ENCODE measurements at places on chromosomes 2 and 18. TPM values are rescaled to one million over a fixed set of nuclear protein-coding genes. Genes with fewer than 3 reads are reported as not detected.

Gene ABCB11
- not detected for total RNA-seq

Gene SOS1
- total RNA-seq, result 21.5 TPM

- peak; percentile 85 for ATAC-seq
Measured at GRCh38 chr18:8696749-8697211, 8.6 kb upstream of the MTCL1 start.

GRCh38 chr2:129909651-129910418 is 69.6 kb upstream of the RAB6C start:
- no peak for ATAC-seq

Data from motor neuron (in vitro differentiated cells).